Smooth muscle cell of the brain vasculature (primary cell): ENCODE measurements at places on chromosomes 13 and 19.

- no peak for DNase-seq
Observed at GRCh38 chr13:85543144-85543543, 256.1 kb downstream of the SLITRK6 start.

DNA sequence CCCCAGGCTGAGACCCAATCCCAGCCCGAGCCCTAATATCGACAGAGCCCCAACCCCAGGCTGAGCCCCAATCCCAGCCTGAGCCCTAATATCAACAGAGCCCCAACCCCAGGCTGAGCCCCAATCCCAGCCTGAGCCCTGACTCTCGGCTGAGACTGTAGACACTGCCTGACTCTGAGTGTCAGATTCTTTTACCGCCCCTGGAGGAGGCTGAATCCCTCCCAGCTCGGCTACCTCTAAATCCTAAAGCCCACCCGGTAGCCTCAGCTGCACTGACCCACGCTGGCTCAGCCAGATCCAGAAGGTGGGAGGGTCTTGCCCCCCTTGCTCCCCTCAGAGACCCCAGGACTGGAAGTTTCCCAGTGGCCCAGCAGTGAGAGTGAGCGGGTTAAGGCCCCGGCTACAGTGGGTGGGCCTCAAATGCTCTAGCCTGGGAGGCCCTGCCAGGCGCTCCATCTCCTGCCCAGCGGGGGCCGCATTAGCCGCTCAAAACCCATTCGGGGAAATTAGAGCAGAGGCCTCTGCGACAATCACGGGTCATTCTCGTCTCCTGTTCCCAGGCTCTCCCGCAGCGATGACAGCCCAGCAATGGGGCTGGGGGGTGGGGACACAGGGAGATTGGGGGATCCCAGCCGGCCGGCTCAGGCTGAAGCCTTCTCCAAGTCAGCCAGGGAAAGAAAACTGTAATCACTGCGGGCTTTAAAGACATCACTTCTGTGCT lies 43.8 kb downstream of the ZNRF4 start:
- no peak for DNase-seq

GRCh38 chr19:39053276-39054090 lies 21.1 kb upstream of the FBXO27 start:
- DNase-seq = no peak

DNA sequence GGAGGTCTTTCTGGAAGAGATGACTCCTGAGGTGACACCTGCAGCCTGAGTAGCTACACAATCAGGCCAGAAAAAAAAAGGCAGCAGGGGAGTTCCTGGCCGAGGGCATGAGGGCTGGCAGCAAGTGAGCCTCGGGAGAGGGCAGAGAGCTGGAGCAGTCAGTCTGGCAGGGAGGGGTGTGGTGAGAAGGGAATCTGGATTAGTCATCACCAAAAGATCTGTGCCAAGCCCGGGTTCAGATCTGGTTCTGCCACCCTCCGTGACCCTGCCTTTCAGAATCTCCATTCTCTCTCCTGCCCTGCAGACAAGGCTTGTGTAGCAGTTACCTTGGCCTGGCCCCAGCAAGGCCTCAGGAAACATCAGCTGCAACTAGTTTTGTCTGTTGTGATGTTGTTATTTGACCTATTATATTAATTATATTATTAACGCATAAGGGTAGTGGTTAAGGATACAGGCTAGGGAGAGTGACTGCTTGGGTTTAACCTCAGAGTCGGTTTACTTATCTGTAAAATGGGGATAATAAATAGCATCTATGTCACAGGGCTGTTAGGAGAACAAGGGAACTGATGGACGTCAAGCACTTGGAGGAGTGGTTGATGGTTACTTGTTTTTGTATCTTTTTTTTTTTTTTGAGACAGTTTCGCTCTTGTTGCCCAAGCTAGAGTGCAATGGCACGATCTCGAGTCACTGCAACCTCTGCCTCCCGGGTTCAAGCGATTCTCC lies 2.7 kb upstream of the CAPNS1 start:
- no peak for DNase-seq

GRCh38 chr13:87810920-87811344 lies 139.8 kb downstream of the SLITRK5 start:
- DNase-seq = no peak

GRCh38 chr13:49417161-49417560 lies 26.7 kb downstream of the CAB39L start:
- no peak for DNase-seq

GRCh38 chr19:1182068-1182467 lies 8.0 kb upstream of the SBNO2 start:
- no peak for DNase-seq

DNA sequence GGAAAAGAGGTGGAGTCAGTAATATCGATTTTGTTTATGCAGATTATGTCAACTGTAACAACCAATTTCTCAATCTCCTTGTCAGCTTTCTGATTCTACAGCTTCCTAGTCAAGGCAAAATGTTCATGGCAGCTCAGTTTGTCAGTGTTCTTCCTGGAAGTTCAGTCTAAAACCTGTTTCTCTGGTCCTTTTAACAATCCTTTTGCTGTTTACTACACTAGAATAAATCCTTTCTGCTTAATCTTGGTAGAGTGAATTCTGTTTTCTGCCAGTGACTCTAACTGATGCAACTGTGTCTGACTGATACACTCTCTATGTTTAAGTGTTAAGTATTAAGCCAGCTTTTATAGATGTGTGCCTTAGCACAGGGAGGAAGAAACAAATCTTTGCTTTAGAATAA lies 516.9 kb upstream of the KLF12 start:
- DNase-seq = no peak

GRCh38 chr13:89113744-89114143 lies 1442.6 kb downstream of the SLITRK5 start:
- no peak for DNase-seq

DNA sequence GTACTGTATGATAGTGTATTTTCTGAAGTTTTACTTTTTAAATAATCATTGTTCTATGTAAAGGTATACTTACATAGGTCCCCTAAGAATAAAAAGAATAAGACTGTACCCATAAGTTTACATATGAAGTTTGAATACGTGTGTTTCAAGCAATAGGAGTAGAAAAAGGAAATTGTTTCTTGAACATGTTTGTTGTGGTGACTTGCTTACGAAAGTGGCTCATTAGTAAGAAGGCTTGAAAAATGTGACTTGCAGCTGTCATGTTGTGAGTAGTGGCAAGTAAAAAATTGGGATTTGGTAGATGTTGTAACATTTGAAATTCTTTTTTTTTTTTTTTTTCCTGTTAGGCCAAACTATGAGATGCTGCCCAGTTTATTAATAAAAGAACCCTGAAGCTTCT lies 203.3 kb downstream of the LMO7 start:
- DNase-seq = no peak

DNA sequence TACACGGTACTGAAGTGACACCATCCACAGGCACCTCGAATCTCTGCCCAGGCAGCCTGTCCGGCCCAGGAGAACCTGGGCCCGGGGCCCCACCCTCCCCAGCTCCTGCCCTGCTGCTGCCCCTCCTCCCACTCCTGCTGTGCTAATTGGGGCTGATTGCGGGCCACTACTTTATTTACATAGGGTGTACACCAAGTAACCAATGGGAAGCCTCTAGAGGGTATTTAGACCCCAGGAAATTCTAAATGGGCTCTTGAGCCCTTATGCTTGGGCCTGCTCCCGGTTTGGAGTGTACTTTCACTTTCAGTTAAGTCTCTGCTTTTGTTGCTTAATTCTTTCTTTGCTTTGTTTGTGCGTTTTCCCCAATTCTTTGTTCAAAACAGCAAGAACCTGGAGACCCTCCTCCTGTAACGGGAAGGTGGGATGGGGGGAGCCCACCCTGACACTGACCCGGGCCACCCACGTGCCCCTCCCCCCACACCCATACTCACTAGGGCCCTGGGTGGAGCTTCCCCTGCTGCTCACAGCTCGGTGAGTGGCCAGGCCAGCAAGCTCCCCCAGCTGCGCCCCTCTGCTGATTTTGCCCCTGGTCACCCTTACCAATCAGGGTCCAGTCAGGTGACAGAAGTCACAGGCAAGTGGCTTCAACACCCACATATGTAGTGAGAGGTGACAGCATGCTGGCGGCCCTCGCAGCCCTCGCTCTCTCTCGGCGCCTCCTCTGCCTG lies 9.4 kb downstream of the SCGB2B2 start:
- DNase-seq = no peak

- DNase-seq = no peak
Observed at GRCh38 chr13:110981379-110981778, 66.5 kb upstream of the ANKRD10 start.

GRCh38 chr19:52231154-52231910 lies 38.1 kb upstream of the ZNF766 start:
- no peak for DNase-seq

- DNase-seq = no peak
Observed at GRCh38 chr19:39946532-39946931, 12.1 kb upstream of the FCGBP start.

DNA sequence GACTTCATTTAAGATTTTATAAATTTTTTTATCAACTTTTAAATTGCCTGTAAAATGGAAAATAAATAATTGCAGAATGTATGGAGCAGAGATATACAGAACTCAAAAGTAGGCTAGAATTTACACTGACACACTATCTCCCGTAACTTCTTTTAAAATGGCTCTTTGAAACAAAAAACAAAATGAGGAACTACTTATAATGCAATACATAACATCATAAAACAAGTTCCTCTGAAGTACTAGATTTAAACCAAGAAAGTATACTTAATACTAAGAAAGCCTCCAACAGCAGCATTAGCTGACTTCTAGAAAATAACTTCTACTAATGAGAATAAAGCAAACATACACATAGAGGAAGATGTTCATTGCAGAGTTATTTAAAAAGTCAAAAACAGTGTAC lies 17.0 kb downstream of the RBM26 start:
- no peak for DNase-seq
